ENCODE measurements at places on chromosomes 1 and 21.
A peak's percentile ranks its signal among the peaks of the same experiment; 100 is the strongest.

- no peak for DNase-seq
Measured at GRCh38 chr1:234997201-234997895, 131.3 kb downstream of the TOMM20 start.

DNA sequence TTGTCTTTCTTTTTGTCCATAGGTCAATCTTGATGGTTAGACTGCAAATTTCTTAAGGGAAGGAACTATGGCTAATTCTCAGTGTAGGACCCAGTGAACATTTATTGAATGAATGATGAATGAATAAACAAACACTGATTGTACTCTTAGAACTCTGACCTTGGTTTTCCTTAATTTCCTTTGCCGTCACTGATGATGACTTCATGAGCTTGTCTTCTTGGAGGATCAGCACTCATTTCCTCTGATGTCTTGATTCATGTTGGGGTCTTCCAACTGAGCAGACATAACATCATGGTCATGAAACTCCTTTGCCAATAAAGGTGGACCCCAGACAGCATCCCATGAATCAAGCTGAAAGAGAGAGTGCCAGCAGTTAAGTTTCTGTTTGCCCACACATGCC lies 96.3 kb downstream of the PLPP3 start:
- no peak for DNase-seq

DNA sequence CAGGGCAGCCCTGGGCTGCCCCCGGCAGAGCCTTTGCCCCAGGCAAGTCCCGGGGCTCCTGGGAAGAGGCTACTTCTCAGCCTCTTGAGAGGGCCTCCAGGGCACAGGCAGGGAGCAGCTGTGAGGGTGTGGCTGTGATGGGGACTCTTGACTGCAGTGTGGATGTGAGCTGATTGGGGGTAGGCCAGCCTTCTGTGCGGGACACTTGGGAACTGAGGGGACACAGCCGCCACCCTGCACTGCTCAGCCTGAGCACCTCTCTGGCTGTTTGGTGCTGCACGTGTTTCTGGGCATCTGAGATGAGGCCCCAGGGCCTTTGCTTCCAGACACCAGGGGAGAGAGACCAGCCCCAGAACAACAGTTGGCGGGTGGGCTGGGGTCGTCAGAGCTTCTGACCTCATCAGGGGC lies 62.1 kb downstream of the SKI start:
- DNase-seq, result no peak

DNA sequence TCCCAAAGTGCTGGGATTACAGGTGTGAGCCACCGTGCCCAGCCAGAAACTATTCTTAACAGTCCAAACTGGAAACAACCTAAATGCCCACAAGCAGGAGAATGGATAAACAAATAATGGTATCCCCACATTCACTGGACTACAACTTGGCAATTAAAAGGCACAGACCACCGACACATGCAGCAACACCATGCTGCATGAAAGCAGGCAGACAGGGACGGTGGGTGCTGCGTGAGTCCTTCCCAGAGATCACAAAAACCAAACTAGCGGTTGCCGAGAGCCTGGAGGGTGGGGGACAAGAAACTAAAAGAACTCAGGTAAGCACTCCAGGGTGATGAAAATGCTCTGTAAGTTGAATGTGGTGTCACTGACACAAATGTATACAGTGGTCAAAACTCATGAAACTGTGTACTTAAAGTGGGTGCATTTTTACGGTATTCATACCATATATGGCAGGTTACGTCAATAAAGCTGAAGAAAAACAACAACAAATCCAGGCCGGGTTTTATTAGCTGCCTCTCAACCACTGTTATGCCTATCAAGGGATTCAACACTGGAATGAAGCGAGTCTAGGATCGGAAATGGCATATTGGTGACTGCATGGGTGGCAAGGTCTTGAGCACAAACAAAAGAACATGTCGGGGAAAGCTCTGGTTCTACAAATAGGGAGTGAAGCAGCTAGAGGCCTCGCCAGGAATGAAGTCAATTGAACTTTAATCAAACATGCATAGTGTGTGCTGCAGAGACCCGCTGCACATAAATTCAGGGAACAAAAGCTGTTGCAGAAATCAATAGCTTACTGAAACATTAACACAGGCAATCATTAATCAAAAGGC lies 52.4 kb downstream of the SLC45A1 start:
- no peak for DNase-seq

DNA sequence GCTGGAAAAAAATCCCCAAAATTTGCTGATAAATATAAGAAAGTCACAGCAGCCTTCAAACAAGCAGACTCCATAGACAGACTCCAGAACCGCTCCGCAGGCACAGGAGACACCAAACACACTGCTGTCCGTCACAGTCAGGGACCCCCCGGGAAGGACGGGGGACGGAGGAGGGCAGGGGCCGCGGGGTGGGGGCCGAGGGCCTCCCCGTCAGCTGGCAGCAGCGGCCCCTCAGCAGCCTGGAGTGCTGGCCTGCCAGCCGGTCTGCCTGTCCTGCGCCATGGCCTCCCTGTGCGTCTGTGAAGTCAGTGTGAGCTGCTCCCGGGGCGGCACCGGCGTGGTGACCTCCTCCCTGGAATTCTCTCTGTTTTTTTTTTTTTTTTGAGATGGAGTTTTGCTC lies 10.1 kb upstream of the C1orf159 start:
- DNase-seq, result no peak

- no peak for DNase-seq
Measured at GRCh38 chr1:1307261-1307922, 338 bp downstream of the ACAP3 start.

GRCh38 chr1:43222879-43223278 lies 46.9 kb upstream of the TMEM125 start:
- DNase-seq, result no peak

DNA sequence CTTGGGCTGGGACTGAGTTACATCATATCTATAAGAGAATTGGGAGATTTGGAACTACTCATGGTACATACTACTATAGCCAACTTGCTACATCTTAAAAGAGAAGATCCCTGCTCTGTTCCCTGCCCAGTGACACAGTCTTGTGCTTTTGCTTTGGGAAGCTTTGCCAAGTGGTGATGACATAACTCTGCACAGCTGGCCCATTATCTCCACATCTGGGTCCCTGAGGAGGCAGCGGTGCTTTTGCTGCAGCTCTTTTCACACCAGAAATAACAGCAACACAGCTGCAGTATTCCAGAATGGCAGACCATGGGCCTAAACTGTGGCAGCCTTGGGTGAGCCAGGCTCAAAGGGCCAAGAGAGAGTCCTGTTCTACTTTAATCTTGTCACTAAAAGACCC lies 296.0 kb downstream of the HHAT start:
- no peak for DNase-seq

GRCh38 chr1:159250638-159251216 lies 46.1 kb downstream of the ACKR1 start:
- peak; percentile 20 for DNase-seq

DNA sequence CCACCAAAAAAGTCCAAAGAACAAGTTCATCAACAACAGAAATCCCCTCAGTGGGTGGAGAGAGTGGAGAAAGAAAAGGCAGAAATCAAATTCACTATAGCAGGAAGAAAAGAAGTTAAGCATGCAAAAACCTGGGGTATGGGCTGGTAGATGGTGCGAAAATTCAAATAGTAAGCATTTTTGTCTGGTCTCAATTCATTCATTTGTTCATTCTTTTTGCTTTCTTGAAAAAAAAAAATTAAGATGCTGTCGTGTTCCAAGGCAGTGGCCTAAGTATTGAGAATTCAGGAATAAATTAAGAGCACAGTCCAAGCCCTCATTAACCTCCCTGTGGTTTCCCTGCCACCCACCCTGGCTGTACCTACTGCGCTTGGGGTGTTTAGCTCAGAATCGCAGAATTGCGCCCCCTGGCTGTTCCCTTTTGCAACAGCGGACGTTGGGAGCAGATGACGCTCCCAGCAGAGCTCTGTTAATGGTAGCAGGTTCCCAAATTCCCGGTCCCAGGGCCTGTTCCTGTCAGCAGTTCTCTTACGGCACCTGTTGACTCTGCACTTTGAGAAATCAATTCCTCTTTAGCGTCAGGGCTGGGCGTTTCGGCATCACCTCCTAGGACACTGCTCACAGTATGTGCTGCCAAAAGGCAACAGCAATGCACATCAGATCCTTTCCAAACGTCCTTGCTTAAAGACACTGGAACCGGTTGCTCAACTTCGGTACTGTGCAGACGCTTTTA lies 34.0 kb upstream of the SSX2IP start:
- no peak for DNase-seq

- DNase-seq, result peak; percentile 36
Measured at GRCh38 chr1:186304982-186305949, 69.8 kb downstream of the TPR start.

DNA sequence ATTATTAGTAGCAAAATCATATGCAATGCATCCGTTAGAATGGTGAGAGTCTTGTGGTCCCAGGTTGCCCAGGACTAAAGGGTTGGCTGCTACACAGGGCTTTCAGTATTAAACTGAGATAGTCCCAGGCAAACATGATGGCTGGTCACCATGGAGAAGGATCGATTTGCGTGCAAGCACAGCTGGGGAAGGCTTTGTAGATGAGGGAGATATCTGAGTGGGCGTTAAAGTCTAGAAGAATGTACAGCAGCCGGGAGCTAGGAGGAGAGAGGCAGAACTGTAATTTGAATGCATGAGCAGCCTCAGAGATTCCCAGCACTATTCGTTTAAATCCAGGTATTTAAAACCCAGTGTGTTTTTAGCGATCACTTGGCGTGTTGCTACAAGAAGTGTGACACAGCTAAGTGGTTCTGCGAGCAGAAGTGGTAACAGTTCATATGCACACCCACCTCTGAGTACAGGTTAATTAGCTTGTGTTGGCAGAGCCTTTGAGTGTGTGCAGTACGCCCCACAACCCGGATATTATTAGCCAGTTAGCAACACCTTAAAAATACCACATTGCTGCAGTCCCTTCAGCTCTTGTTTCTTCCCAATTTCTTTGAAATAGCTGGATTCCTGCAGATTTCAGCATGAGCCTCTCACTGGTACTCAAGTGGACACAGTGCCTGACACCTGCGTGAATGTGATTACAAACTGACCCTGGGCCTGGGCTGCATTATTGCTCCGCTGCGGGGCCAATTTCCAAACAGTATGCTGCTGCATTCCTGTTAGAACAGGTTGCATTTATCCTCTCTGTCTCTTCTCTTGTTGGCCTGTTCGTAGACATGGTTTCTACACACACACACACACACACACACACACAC lies 67.2 kb upstream of the SCAF4 start:
- no peak for DNase-seq

GRCh38 chr1:233242827-233243483 lies 52.6 kb downstream of the PCNX2 start:
- no peak for DNase-seq

DNA sequence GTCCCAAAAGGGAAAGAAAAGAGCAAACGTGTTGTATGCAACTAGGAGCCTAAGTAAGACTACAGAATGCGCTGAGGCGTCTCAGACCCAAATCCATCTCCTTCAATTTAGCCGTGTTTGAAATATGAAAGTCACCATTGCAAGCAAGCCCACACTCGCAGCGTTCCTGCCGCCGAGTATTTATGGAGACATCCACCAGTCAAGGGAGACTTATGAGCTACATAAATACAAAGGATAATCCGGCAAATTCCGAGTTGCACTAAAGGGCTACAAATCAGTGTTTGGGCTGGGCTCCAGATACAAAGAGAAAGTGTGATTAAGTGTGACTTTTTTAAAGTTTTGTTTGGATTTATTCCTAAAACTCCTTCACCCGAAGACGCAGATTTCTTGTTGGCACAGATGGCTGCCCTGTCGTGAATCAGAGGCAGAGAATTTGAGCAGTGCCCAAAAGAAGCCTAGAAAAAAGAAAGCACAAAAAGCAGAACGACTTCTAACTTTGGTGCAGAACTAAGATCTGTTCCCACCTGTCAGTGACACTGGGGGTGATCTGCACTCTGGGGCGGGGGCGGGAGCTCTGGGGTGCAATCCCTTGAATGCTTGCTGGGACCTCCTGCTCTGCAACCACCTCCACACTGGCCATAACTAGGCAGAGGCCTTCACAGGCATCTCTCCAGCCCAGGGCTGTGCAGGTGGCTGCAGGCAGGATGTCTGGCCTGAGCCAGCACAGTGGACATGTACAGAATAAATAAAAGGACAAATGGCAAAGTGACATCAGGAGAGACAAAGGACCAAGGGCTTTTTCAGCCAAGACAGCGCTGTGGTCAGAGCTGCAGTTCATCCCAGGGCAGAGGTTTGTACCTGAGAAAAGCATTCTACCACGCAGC lies 489.7 kb downstream of the NPHP4 start:
- no peak for DNase-seq

DNA sequence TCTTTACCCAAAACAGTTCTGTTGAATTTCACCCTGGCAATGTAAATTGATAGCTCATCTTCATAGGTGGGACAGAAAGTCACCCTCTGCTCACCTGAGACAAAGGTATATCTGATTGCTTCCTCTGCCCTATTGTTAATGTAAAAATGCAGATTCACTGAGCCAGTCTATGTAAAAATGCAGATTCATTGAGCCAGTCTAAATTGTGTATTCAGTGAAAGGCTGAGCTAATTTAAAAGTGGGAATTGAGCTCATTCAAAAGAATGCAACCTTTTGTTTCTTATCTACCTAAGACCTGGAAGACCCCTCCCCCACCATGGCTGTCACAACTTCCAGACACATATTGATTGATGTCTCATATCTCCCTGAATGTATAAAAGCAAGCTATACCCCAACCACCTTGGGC lies 4.8 kb upstream of the MYSM1 start:
- peak; percentile 61 for DNase-seq

DNA sequence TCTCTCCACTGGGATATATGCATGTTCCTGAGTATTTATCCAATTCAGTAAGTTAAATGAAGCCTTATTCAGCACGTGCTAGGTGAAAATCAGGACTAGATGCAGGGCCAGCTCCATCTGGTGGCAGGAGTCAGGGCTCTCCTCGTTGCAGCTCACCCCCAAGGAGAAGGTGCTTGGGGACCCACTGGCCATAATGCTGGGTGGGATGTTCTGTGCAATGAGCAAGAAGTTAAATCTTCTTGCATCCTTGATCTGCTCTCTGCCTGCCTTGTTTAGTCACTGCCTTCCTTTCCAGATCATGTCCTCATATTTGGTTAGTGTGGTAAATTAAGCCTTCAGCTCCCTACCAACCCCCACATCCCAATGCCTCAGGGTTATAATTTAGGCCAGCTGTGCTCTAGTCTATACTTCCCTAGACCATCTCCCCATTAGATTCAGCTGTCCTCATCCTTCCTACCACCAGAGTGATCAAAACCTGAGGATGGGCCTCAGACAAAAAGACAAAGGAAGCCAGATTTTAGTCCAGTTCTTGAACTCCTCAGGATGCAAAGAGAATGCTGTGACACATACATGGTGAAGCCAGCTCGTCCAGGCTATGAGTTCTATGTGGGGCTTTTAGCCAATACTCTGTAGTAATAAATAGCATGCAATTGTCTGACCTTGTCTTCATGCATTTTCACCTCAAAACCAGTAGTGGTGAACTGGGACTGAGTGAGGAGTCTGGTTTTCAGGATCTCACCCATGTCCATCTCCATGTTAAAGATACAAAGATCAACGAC lies 55.9 kb downstream of the SEC16B start:
- DNase-seq, result peak; percentile 42

DNA sequence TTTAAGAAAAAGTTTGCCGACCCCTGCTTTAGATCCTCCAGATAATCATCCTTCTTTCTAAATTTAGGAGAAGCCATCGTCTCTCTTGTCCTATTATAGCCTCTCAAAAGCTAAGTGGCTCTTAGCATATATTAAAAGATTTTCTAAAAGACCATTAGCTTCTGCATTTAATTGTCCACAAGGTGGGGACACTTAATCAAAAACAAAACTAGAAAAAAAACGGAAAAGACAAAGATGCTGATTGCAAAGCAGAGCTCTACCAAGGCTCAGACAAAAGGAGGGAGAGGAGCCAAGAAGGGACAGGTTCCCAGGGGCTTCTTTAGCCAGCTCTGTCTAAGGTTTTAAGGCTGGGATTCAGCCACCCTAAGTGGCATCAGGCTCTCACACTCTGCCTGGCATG lies 128.3 kb upstream of the HMGB4 start:
- no peak for DNase-seq

Data from NT2/D1 (cell line).